ENCODE measurements at places on chromosomes 5 and 9.

DNA sequence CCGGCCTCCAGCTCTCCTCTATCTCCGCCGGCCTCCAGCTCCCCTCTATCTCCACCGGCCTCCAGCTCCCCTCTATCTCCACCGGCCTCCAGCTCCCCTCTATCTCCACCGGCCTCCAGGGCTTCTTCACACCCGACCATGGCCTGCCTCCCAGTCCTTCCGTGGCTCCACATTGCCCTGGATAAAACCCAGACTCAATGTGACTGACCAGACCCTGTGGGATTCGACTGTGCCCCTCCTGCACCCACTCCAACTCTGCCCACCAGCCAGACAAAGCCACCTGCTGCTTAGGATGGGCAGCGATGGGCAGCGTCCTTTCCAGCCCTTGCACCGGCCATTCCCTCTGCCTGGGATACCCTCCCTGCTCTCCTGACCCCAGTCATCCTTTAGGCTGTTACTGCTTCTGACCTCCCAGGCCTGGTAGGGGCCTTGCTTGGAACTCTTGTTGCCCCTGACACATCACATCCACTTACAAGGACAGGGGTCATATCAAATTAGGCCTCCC is 30.5 kb upstream of the RXRA start:
- no peak for DNase-seq

DNA sequence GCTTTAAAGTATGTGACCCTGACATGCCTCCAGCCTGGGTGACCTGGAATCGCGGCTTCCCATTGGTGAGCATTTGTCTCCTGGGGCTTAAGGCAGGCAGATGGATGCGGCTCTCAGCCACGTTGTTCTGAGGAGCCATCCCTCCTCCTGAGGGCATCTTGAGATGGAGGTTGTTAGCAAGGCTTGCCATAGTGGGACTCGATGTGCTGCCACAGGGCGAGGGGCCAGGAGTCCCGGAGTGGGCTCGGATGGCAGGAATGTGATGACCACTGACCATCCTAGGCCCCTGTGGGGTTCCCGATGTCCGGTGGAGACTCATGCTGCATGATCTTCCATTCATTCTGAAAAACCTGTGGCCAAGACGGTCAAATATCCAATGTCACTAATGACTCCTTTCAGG is 13.8 kb downstream of the GLIS3 start:
- no peak for DNase-seq

DNA sequence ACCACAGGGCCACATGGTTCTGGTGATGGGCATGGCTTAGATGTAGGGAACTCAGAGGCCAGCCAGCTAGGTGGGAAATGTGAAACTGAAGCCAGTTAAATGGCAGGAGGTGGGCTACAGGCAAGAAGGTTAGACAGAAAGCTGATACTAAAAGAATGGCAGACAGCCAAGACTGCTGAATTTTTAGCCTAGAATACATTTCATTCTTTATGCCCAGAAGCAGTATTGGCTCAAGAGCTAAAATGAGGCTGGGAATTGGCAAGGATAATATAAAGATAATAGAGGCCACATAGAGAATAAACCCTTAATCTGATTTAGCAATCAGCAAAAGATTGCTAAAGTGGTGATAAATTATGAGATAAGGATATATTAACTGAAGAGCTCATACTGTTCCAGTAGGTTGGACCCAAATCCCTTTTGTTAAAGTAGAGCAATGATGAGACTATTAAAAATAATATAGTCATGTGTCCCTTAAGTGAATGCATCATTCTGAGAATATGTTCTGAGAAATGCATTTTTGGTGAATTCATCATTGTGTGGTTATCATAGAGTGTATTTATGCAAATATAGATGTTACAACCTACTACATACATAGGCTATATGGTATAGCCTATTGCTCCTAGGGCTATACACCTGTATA is 234.3 kb downstream of the CHSY3 start:
- no peak for DNase-seq

- DNase-seq, result no peak
These were observed 93.1 kb upstream of the TBCA start for GRCh38 chr5:77869116-77869798.

DNA sequence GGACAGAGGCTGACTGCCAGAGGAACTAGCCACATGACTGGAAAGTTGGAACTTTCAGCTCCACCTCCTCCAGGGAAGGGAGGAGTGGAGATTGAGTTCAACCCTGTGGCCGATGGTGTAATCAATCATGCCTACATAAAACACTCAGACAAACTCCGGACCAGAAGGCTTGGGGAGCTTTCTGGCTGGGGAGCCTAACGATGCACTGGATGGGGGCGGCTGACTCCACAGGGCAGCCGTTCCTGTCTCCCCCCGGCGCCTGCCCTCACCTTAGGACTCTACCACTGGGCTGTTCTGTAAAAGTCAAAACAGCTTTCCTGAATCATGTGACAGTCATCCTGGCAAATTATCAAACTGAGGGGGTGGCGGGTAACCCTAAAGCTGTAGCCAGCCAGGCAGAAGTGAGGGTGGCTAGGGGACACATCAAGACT is 58.0 kb downstream of the GOLM1 start:
- DNase-seq, result no peak

DNA sequence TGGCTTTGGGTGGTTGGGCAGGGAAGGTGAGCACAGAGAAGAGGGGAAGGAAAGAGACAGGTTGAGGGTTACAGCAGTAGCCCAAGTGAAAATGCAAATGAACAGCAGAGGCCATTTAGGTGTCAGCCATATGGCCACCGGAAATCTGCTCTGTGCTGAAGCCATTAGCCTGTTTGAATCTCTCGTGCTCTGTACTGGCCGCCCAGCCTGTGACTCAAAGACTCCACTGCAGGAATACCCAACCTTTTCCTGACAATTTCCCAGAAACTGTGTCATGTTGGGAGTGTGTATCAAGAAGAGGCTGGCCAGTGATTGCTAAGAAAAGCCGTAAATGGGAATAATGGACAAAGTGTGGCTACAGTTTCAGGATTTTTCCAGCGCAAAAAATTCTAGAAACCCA is 35.9 kb upstream of the RAI14 start:
- DNase-seq, result no peak

DNA sequence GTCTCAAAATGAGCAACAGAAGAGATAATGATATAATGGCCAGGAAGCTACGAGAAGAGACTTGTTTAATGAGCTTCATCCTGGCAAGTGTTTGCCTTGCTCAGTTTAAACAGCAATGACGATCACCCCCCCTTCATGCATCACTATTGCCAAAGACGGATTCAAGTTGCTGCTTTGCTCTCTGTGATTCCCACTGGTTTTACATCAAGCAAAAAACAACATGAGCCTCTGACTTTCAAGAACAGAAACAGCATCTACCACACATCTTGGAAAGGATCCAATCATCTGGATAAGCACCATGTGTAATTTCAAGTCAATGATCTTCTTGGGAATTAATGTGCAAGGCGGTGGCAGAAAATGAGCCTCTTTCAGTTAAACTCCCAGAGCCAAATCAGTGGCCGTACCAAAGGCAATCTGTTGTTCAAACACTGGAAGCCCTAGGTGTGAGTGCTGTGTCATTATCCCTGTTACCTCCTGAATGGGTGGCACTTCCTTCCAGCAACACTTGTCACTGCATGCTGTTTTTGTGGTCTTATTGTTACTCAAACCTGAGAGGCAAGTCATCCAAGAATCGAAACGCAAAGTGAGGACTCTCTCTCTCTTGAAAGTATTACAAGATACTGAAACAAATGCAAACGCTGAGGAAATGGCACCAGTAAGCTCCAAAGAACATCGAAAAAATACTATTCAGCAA is 72.8 kb downstream of the MED27 start:
- DNase-seq, result no peak

GRCh38 chr5:141040093-141040770 is 10.9 kb upstream of the PCDHB1 start:
- DNase-seq, result no peak

DNA sequence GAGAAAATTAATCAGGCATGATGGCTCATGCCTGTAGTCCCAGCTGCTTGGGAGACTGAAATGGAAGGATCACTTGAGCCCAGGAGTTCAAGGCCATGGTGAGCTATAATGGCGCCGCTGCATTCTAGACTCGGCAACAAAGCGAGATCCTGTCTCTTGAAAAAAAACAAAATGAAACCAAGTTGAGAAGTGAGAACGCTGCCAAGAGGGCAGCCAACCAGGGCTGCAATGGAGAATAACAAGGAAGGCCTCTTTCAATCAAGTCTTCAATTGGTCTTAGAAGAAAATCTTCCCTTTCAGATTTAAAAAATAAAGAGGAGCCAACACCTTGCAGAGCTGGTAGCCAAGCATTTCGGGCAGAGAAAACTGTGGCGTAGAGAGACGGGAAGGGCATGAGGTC is 14.7 kb downstream of the KIAA1958 start:
- DNase-seq, result no peak

DNA sequence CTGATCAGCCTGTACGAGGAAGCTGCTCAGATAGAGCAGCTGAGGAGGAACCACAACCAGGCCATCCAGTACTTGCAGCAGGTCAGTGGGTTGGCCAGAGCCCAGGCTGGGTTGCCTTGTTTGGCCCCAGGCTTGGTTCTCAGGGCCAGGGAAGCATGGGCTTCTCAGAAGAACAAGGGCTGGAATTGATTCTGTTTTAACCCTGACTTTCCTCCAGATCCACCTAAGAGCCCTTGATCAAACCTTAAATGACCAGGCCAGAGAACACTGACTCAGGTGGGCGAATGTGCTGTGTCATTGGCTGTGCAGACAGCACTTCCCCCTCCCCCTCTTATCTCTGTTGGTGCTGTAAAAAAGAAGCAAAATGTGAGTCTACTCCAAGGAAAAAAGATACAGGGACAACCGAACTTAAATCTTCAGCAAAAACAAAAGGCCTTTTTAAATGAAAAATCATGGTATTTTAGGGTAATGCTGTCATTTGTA is 28.1 kb downstream of the TTC23L start:
- no peak for DNase-seq

DNA sequence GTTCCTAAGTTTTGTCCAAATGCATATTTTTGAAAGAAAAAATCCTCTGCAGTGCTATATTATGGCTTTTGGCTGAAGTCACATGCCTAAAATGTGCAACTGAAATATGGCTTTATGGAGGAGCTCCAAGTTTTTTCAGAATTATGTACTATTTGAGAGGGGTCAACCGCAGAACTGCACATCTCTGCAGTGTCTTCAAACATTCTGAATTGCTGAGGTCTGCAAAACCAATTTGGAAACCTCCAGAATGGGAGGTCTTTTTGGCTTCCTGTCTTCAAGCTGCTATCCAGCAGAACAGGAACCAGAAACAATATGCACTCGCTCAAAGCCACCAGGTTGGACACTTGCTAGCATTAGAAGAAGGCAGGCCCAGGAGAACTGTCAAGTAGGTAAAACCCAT is 376.0 kb upstream of the PAPPA start:
- DNase-seq, result no peak

GRCh38 chr9:19656704-19657103 is 132.1 kb downstream of the SLC24A2 start:
- DNase-seq, result no peak

- DNase-seq, result no peak
These were observed 61.4 kb downstream of the UGCG start for GRCh38 chr9:111957856-111958631.

DNA sequence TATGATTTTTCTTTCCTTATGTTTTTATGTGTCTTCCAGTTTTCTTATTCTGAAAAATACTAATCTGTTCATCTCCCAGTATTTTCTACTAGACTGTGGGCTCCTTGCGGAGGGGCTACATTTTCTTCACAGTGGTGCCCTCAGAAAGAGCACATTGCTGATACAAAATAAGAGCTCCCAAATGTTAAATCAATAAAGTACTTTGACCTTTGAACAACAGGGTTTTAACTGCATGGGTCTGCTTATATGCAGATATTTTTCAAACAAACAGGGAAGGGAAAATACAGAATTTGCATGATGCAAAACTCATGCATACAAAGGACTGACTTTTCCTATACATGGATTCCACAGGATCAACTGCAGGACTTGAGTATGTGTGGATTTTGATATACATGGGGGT is 79.9 kb upstream of the ACO1 start:
- no peak for DNase-seq

DNA sequence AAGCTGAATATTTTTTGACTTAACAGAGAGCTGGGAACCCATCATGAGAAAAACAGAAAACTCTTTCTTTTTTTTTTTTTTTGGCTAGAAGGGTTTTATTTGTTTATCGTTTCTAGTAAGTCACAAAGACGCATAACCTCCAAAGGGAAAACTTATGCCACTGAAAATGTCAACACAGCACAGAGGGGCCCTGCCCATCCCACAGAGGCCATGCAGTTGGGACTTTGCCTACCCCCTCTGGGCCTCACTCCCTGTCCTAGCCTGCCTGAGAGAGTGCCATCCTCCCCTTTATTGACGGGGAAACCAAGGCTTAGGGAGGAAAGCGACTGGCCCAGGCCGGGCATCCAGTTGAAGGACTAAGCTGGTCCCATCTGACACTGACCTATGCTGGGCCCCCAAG is 74.7 kb downstream of the VAV2 start:
- no peak for DNase-seq

DNA sequence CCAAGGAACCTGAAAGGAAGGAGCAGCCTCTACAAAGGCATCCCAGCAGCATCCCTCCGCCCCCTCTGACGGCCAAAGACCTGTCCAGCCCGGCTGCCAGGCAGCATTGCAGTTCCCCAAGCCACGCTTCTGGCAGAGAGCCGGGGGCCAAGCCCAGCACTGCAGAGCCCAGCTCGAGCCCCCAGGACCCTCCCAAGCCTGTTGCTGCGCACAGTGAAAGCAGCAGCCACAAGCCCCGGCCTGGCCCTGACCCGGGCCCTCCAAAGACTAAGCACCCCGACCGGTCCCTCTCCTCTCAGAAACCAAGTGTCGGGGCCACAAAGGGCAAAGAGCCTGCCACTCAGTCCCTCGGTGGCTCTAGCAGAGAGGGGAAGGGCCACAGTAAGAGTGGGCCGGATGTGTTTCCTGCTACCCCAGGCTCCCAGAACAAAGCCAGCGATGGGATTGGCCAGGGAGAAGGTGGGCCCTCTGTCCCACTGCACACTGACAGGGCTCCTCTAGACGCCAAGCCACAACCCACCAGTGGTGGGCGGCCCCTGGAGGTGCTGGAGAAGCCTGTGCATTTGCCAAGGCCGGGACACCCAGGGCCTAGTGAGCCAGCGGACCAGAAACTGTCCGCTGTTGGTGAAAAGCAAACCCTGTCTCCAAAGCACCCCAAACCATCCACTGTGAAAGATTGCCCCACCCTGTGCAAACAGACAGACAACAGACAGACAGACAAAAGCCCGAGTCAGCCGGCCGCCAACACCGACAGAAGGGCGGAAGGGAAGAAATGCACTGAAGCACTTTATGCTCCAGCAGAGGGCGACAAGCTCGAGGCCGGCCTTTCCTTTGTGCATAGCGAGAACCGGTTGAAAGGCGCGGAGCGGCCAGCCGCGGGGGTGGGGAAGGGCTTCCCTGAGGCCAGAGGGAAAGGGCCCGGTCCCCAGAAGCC is 30.8 kb downstream of the CD180 start:
- peak; percentile 70 for DNase-seq

GRCh38 chr5:157312492-157312891 is 46.6 kb downstream of the CYFIP2 start:
- peak; percentile 52 for DNase-seq

DNA sequence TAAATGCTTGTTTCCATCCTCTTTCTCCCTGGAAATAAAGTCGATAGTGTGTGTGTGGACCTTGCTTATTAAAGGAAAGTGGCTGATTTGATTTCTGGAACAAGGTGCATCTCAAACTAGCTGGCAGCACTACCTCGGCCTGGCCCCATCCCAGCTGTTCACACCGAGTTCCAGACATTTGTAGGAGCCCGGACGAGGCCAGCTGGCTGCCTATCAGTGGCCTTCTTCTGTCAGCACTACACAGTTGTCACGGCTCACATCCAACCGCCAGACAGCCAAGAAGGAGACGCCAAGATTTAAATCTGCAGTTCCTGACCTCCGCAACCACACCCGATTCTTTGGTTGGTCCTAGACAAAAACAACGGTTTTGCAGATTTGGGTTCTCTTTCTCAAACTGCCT is 63.6 kb downstream of the PALM2AKAP2 start:
- DNase-seq, result no peak
